ENCODE measurements at places on chromosomes 3 and 15.

DNA sequence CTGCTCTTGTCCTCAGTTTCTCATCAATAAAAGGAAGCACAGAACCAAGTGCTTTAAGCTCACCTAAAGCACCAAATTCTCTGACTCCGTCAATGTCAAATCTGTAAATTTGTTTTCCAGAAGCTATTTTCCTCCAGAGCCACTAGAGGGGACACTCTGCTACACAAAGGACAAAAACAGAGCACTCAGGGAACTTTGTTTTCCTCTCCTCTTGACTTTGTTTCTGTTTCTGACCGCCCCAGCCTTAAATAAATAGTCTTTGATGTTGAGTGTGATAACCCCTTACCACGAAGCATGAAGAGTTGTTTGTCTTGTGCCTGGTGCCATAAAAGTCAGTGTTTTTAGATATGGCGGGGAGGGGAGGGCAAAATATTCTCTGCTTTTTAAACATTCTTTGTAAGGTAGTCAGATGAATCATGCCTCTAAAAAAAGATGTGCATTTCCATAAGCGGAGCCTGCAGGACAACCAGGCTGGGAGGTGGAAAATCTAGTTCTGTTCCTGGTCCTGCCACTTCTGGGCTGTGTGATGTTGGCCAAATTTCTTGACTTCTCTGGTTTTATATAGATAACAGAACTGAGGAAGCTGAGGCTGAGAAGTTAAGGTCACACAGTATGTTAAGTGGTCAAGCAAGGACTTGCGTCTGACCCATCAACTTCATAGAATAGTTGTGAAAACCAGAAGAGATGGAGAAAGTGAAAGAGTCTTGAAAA, 7.3 kb upstream of the ZBTB38 start:
- no peak for DNase-seq

- DNase-seq = no peak
These were observed 63.7 kb downstream of the MAGI1 start for GRCh38 chr3:65975032-65975431.

- no peak for DNase-seq
These were observed 30.7 kb upstream of the CDCP1 start for GRCh38 chr3:45176912-45177311.

DNA sequence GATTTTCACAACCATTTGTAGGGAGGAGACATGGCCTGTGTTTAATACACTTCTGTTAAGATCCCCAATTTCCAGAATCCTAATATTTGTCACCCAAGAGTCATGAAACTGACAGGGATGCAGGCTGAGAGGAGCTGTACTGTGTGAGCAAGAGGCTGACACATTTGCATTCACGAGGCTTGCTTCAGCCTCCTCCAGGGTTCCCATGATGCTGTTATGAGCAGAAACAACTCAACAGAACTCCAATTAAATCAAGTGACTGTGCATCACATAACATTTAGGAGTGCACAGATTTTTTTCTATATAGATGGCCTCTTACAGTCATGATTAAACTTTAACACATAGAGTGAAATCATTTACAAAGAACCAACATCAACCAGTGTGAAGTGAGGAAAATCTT, 292.3 kb upstream of the STT3B start:
- DNase-seq = no peak

GRCh38 chr3:153146191-153147053, 15.6 kb upstream of the RAP2B start:
- DNase-seq = no peak

GRCh38 chr15:92069308-92070250, 216.1 kb downstream of the SLCO3A1 start:
- no peak for DNase-seq

- DNase-seq = no peak
These were observed 4.2 kb downstream of the PLOD2 start for GRCh38 chr3:146156666-146157314.

DNA sequence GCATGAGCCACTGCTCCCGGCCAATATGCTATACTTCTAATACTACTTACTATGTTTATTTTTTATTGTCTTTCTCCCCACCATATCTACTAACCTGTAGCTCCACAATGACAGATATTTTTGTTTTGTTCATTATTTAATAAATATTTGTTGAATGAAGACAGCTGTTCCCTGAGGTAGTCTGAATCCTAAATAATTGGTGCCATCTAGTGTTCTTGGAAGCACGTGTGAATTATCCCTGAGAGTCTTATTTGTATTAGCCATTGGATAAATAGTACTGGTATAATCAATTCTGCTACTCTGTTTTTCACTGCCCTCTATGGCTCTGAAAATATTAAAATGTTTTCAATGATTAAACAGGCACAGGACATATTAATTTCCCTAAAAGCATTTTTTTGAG, 5.6 kb upstream of the APPL1 start:
- DNase-seq = no peak
